ENCODE measurements at places on chromosomes 3 and 15.

GRCh38 chr3:151290673-151291072 lies 12.3 kb upstream of the P2RY14 start:
- DNase-seq, result no peak

DNA sequence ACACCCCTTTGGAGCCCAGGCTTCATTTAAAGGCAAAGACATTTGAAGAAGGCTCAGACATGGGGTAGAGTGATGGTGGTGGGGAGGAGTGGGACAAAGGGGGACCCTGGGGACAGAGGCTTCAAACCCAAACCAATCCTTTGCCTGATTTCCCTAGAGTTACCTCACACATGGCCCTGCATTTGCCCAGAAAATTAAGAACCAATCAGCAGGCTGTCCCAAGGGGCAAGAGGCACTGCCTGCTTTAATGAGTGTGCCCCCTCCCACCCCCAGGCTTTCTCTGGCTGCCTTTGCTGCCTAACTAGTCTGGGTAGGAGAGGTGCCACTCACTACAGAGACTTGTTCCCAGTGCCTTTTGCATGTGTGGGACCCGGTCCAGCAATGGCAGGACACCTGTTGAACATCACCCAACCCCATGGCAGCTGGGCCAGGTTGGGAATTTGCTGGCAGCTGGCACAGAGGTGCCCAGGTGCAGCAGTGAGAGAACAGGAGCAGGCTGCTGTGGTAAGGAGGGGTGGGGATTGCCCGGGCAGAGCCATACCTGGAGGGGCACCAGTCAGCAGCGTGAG lies 38.4 kb downstream of the CCDC33 start:
- no peak for DNase-seq

DNA sequence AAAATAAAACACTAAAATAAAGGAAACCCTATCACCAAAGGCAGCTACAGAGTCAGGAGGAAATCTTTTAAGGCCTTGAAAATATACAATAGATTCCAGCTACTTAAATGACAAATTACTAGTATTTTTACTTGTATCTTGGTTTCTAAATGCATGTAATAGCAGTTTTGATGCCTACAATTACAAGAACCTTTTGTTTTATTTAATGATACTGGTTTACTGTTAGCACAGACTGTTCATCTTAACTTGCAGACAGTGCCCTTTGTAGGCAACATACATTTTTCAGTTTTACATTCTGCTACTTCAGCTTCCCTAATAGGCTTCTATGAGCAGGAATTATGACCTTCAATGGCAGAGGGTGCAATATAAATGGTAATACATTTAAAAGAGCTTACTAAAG lies 54.1 kb downstream of the ZNF280D start:
- peak; percentile 60 for DNase-seq

- no peak for DNase-seq
These were observed 321.9 kb upstream of the CCDC54 start for GRCh38 chr3:107055181-107055942.

- DNase-seq, result no peak
These were observed 117.8 kb downstream of the DOCK3 start for GRCh38 chr3:50792568-50792967.

- DNase-seq, result peak; percentile 50
These were observed 85.5 kb upstream of the CDV3 start for GRCh38 chr3:133487920-133488540.

DNA sequence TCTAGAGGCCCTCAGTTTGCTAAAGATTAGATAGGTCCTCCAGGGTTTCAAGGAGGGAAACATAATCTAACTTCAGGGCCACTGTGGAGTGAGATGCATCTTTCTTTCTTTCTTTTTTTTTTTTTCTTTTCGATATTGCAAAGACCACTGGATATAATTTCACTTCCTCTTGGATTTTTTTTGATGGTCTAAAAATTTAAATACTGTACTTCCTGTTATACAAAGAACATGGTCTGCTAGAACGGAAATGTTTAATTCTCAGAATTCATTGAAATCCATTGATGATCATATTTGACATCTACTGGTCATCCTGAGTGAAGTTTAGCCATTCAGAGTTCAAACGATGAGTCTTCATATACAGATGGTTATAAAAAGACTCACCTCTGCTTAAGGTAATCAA lies 808.8 kb upstream of the LMCD1 start:
- DNase-seq, result no peak

DNA sequence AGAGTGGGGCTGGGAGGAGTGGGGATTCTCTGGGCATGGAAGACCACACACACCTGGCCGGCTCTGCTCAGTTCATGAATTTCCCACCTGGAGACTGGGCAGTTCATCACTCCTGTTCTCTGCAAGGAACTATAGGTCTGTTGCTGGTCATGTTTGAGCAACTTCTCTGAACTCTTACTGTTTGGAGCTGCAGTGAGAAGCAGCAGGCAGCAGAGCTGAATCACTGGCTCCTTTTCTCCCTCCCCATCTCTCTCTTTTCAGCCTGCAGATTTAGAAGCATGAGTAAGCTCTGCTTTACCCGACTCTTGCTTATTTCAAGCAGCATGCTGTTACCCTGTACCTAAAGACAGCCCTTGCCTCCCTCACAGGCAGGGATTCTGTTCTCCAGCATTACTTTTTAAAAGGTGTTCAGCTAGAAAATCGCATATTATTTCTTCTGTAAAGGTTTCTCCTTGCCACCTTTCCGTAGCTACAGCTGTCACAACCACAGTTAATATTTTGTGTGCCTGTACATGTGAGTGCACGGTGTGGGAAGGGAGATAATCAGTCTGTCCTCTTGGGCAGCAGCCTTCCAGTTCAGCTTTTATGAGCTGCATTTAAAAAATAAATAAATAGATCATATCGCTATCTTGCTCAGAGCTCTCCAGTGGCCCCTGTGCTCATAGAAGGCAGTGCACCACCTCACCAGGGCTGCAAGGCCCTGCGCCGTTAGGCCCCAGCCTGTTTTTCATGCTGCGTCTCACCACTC lies 131.6 kb downstream of the CHCHD6 start:
- DNase-seq, result no peak

- DNase-seq, result no peak
These were observed 129.9 kb downstream of the XXYLT1 start for GRCh38 chr3:195140816-195141793.

DNA sequence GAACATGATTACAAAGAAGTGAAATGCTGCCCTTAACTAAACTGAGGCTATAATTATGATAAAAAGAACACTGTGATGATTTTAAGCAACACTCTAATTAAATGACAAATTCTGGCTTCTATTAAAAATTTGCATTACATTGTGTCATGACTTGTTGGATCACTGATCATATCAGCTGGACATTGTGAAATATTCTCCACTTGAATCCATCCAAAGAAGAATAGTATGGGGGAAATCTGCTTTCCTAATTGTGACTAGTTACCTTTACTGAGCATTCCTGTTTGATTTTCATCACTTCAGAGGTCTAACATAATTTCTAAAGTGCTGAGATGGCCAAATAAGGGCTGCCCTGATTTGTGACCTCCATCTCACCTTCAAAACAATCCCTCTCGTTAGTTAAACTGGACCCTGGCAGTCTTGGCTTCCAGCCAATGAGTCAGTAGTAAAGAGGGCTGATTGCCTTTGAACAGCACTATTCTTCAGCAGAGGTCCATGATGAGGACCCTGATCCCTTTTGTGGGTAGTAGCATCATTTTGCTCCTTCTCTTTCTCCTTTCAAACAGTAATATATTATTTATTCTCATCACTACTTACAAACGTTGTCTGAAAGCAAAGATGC lies 53.5 kb upstream of the LEKR1 start:
- no peak for DNase-seq

GRCh38 chr3:68817243-68817642 lies 115.1 kb downstream of the TAFA4 start:
- DNase-seq, result no peak

DNA sequence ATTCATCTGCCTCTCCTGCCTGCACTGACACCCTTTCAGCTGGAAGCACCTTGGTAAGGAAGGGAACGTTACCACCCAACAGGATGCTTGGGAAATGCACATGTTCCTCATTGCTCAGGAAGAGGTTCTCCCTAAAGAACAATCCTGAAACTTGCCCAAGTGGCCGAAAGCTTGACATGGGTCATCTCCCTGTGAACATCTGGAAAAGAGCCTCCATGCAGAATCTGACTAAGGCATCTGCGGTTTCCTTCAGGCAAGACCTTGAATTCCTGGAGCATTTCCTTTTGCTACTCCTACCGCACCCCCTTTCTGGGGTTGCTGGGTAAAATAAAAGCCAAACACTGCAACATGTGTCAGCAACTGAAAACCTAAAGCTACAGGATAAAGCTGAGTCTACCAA lies 68.7 kb upstream of the SNRK start:
- DNase-seq, result no peak

DNA sequence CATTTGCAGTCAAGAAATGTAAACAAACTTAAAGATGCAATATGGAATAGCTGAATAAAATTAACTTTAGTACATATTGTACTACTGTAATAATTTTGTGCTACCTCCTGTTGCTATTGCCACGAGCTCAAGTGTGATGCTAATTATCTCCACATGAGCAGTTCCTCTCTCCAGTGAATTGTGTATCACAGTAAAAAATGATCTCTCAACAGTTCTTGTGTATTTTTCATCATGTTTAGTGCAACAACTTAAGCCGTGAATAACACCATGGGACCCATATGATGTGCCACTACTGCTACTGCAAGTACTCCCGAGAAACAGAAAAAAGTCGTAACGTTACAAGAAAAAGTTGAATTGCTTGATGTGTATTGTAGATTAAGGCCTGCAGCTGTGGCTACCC lies 12.4 kb downstream of the RIOX2 start:
- no peak for DNase-seq

DNA sequence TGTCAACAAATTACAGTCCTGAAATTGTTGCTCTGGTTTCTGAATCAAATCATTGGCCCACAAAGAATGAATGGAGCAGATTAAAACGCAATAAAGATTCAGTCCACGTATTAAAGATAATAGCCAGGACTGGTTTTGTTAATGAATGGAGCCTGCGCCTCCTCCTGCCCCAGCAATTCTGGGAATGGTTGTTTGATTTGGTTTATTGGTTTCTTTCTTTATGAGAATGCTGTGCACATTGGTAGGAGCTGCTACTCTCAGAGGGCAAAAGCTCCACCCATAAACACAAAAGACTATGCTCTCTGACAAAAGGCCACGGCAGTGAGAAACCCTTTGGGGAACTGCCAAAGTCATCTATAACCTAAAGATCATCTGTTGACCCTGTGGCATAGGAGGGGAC lies 261.1 kb downstream of the ABHD5 start:
- no peak for DNase-seq

DNA sequence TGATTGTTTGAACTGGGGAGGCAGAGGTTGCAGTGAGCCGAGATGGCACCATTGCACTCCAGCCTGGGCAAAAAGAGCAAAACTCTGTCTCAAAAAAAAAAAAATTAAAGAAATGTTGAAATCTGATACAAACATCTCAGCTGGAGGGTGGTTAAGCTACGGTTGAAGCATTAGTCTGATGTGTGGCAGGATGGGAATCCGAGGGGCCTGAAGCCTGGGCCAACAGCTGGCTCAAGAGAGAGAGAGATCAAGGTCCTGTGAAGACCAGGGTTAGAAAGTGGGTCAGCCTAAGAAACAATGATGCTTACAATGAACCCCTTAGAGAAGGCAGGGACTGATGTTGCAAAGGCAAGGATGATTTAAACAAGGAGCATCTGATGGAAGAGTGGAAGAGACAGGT lies 69.8 kb downstream of the CD200R1L start:
- no peak for DNase-seq

DNA sequence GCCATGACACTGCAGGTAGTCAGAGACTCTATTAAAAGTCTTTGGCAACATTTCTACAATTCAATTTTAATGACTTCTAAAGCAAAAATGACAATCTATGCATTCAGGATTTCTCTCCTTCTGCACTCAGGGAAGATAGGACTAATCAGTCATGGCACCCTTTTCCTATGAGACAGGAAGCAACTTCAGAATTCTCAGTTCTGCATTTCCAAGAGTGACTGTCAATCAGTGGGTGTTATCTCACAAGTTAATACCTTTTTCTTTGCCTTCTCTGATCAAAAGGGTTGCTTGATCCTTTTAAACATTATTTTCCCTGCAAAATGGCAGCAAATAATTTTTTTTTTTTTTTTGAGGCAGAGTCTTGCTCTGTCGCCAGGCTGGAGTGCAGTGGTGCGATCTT lies 7.8 kb upstream of the ICE2 start:
- no peak for DNase-seq
